Omental fat pad (tissue), 4 donors: ENCODE measurements at places on chromosomes 12 and 14. TPM values are rescaled to one million over a fixed set of nuclear protein-coding genes. Genes with fewer than 3 reads are reported as not detected.

The GLT8D2 gene
- total RNA-seq: 8.1 TPM

The ACOT2 gene
- 101 TPM for total RNA-seq

- no peak for DNase-seq
These were observed 4.5 kb downstream of the ARHGEF40 start for GRCh38 chr14:21074398-21075272.

The IQSEC3 gene
- total RNA-seq: 4.4 TPM

DNA sequence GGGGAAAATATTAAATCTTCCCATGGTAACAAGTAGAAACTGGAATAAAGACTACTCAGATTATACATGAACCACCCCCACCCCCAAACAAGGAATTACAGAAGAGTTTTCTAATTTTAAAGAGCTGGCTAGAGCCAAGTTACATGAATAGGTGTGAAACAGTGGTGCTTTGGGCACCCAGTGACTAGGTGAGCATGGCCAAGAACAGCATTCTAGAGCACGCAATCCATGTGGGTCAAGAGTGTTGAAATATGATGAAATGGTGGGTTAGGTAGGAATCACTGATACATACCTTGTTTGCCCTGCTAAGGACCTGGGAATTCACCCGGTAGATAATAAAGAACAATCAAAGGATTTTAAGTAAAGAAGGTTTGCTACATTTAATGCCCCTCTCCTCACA lies 118.1 kb upstream of the SLCO1C1 start:
- no peak for DNase-seq

DNA sequence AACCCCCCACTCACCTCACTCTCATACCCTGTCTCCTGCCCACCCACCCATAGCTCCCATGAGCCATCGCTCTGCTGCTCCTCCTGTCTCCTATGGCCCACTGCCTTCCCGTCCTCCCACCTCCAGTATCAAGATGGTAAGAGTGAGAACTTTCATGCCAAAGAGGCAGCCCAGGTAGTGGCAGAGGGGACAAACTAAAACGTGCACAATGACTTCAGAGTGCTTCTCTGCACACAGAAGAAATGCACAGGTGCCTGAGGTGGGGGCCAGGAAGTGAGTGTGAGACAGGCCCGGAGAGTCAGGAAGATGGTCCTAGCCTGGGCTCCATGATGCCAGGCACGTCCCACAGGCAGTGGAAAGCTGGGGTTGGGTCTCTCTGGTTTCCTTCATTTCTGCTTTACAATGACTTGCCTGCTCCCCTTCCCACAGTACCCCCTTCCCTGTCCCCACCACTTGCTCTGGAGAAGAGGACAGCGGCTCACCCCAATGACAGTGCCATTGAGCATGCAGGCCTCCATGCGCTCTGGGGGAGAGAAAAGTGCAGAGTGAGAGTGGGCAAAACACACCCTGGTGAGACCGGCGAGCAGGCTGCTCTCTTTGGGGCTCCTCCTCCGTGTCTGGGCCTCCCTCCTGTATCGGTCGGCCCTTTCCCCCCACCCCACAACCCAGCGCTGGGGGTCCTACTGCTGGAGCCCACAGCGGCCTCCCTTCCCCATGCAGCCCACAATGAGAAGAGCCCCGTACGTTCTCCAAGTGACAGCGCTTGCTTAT lies 22.8 kb upstream of the ANO2 start:
- no peak for DNase-seq

- DNase-seq: no peak
These were observed 83.8 kb upstream of the CLEC14A start for GRCh38 chr14:38339696-38340095.

DNA sequence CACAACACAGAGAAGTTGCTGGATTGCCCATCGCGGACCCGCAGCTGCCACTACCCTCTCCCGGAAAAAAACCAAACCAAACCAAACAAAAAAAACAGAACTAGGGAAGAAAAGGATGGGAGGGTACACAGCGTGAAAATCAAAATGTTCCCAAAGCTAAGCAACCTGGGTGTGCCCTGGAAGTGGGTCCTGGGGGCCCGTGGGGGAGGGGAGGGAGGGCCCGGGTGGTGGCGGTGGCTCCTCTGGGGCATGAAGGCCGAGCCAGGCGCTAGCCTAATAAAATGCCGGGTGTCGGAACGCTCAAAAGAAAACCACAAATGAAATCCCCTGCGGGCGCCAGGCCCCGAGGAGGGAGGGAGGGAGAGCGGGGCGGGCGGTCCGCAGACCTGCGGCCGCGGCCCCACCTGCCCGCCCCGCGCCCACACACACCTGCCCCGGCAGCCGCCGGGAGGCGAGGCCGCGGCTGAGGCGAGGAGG lies 787 bp downstream of the HECTD4 start:
- no peak for DNase-seq

The LPAR5 gene
- total RNA-seq: 2.5 TPM

DNA sequence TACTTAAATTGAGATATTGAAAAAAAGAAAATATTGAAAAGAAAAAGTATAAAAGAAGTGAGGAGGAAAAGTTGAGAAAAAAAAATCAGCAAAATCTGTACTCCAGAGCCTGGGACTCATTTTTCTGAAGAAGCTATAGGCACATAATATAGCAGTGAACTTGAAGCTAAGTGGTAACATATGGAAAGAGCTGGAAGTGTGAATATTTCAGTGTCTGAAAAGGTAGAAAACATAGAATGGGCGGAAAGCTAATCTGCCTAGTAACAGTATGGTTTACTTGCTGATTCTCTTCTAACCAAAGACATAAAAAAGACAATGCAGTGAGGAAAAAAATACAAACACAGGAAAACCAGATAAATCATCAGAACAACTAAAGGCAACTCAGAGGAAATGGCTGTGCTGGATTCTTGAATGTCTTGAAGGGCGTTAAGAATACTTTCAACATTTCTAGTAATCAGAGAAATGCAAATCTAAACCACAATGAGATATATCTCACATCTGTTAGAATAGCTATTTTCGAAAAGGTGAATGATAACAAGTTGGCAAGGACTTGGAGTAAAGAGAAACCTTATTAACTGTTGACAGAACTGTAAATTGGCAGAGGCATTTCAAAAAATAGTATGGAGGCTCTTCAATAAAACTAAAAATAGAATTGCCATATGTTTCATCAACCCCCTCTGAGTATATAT lies 784.6 kb downstream of the LRFN5 start:
- DNase-seq: no peak

The RBP5 gene
- 1.3 TPM for total RNA-seq
